Fibroblast of villous mesenchyme (primary cell): ENCODE measurements at places on chromosomes 16 and 17. TPM values are rescaled to one million over a fixed set of nuclear protein-coding genes. Genes with fewer than 3 reads are reported as not detected.

Gene SYT17
- total RNA-seq = under 0.01 TPM in 2 replicates

Gene HSD17B1
- total RNA-seq = 3.5 and 11.9 TPM in 2 replicates

Gene JMJD8
- 35.4 and 36.3 TPM in 2 replicates for total RNA-seq

Gene PRSS8
- total RNA-seq = under 0.01 TPM in 1 of 2 replicates, not detected in the other

Gene CHD9NB
- 1.3 and 2.6 TPM in 2 replicates for total RNA-seq

Gene ARHGAP44
- total RNA-seq = 0.64 and 1.3 TPM in 2 replicates

Gene ANKRD40CL
- not detected in 2 replicates for total RNA-seq

Gene MFAP4
- total RNA-seq = 17.7 and 28.7 TPM in 2 replicates

Gene FGF11
- 0.32 and 3.9 TPM in 2 replicates for total RNA-seq

Gene CSH1
- not detected in 2 replicates for total RNA-seq

Gene RHBDL1
- 1.3 and 1.9 TPM in 2 replicates for total RNA-seq

Gene KRTAP4-3
- total RNA-seq = not detected in 2 replicates

Gene KRTAP17-1
- not detected in 2 replicates for total RNA-seq

Gene DOC2A
- under 0.01 and 0.32 TPM in 2 replicates for total RNA-seq

Gene LRRC75A
- total RNA-seq = 0.32 and 2.6 TPM in 2 replicates

Gene XAF1
- total RNA-seq = 45.8 and 58.3 TPM in 2 replicates

Gene AKTIP
- total RNA-seq = 18.6 and 20.0 TPM in 2 replicates

Gene RNF43
- not detected in 2 replicates for total RNA-seq
